PC-3 (cell line): ENCODE measurements at places on chromosomes 2 and 18. TPM values are rescaled to one million over a fixed set of nuclear protein-coding genes. Genes with fewer than 3 reads are reported as not detected.

CAPG gene
- 221 and 260 TPM in 2 replicates for total RNA-seq

- DNase-seq: peak; percentile 96
Measured at GRCh38 chr2:234989183-234989701, 37.4 kb downstream of the SH3BP4 start.

DNA sequence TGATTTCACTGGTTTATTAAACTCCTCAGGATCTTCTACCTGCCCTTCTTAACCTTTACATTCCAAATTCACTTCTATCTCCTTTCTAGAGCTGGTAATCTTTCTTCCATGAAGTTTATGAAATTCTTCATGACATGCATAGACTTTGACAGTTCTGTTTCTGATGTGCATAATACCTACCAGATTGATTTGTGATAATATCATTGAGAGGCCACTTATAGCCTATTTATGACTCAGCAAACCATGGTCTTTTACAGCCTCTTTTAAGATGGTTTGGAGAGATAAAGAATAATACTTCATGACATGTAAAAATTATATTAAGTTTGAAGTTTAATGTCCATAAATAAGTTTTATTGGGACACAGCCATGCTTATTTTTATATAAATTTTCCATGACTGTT lies 14.0 kb downstream of the SCN2A start:
- DNase-seq: peak; percentile 22

DNA sequence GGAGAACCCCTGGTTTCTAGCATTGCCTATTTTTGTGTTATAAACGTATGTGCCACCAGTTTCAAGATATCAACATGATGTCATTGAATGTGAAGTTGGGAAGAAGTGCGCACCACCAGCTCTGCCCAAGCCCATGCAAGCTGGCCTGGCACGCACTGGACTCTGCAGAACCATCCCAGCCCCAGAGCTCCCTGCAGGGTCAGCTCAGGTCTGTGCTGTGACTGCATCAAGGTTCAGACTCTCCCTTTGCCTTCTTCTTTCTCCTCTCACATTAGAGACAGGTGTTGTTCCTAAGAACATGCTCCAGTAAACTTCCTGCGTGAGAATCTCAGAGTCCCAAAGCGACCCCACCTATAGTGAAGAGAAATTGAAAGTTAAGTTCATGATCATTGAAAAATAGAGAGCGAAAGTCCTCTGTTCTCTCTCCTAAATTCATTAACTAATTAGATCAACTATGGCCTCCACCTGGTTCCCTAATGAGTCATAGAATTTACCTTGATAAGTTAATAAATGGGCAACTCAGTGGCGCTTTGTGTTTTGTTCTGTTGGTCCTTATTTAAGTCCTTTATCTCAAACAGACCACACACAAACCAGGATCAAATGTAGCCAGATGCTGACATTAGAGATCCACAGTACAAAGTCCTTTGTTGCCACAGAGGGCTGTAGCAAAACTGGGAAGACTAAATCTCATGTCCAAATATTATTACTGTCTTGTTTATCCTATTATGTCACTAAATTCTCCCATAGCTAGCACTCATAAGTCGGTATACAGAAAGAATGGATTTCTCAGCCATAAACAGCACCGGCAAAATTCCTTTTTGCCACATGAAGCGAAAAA lies 432.3 kb downstream of the STK39 start:
- DNase-seq: no peak

PRKAG3 gene
- total RNA-seq: not detected in 2 replicates

DNA sequence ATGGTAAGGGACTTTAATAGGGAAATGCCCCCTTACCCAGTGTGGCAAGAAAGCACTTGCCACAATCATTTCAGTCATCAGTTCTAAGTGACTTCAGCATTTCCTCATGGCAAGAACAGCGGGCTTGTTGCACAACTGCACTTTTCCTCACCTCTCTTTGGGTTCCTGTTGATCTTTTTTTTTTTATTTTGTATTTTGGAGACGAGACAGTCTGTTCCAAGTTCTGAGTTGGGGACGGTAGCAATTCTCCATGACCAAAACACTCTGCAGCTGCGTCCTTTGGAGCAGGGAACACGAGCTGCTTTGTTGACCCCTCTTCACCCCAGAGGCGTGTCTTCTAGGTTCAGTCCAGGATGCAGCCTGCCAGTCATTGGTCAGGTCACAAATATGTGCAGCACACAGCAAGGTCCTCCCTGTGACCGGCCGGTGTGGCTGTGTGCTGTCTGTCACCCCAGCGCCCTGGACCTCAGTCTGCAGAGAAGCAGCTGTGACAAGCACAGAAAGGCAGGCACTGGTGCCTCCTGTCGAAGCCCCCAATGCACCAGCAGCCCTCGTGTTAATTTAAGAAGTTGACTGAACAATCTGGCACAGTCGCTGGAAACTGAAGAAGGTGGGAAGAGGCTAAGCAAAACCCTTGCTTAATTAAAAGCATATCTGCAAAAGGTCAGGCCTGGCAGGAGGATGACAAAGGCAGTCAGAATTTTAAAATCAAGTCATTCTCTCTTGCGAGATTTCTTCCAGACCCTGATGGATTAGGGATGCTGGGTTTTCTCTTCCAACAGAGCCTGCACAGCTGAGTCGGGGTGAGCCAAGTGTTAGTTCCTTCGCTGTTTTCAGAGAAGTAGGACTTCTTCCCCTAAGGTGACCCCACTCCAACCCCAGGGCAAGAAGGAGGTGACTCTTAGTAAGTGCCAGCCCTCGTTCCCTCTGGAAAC lies 96.7 kb upstream of the COPS8 start:
- no peak for DNase-seq

- DNase-seq: no peak
Measured at GRCh38 chr2:33032245-33032644, 85.5 kb downstream of the LTBP1 start.
